ENCODE measurements at places on chromosomes 2 and 18. TPM values are rescaled to one million over a fixed set of nuclear protein-coding genes. Genes with fewer than 3 reads are reported as not detected.

WNT10A gene
- not detected for polyA plus RNA-seq

LIPT1 gene
- 5.9 TPM for polyA plus RNA-seq

DSG1 gene
- polyA plus RNA-seq: not detected

SLC4A5 gene
- polyA plus RNA-seq: 0.19 TPM

CTAGE1 gene
- not detected for polyA plus RNA-seq

TTR gene
- not detected for polyA plus RNA-seq

LRATD1 gene
- polyA plus RNA-seq: 2.2 TPM

LYG1 gene
- 0.34 TPM for polyA plus RNA-seq

MOB1A gene
- polyA plus RNA-seq: 61.6 TPM

CD226 gene
- 0.42 TPM for polyA plus RNA-seq

GATA6 gene
- 1.4 TPM for polyA plus RNA-seq
